ENCODE measurements at places on chromosomes 16 and 17.
A peak's percentile ranks its signal among the peaks of the same experiment; 100 is the strongest.

GRCh38 chr17:19372439-19372838 lies 5.9 kb upstream of the MAPK7 start:
- no peak for DNase-seq

- no peak for DNase-seq
These were observed 47.8 kb upstream of the SCNN1B start for GRCh38 chr16:23254338-23254737.

- DNase-seq = no peak
These were observed 134.2 kb downstream of the MGAT5B start for GRCh38 chr17:77002103-77003045.

DNA sequence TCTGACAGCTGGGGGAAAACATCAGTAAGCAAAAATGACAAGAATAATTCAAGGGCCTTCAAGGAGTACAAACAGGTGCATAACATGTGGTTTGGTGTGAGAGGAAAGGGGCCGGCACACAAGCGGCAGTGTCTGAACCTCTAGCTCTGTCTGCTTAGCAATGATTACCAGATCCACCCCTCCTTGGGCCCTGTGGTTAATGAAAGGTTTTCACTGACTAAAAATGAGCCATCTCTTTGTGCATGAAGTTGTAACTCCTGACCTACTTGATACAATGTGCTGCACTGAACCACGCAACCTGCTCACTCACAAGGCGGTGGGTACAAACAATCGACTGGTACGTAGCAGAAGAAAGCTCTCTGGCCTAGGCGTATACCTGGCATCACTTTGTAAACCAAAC lies 15.1 kb downstream of the FAM117A start:
- peak; percentile 27 for DNase-seq

- no peak for DNase-seq
These were observed 123.4 kb upstream of the NOL11 start for GRCh38 chr17:67594115-67594880.

- no peak for DNase-seq
These were observed 684 bp upstream of the NUDT16L1 start for GRCh38 chr16:4692460-4693295.

Data from stimulated activated CD4-positive, alpha-beta T cell treated with anti-CD3 and anti-CD28 coated beads, Interleukin-15, amount 100 ng/mL, for 1 hour (primary cell).